ENCODE measurements at places on chromosomes 6 and 20.

GRCh38 chr6:40356242-40356910 is 230.8 kb downstream of the LRFN2 start:
- DNase-seq = no peak

- no peak for DNase-seq
These were observed 43.4 kb downstream of the PLCG1 start for GRCh38 chr20:41180599-41181333.

DNA sequence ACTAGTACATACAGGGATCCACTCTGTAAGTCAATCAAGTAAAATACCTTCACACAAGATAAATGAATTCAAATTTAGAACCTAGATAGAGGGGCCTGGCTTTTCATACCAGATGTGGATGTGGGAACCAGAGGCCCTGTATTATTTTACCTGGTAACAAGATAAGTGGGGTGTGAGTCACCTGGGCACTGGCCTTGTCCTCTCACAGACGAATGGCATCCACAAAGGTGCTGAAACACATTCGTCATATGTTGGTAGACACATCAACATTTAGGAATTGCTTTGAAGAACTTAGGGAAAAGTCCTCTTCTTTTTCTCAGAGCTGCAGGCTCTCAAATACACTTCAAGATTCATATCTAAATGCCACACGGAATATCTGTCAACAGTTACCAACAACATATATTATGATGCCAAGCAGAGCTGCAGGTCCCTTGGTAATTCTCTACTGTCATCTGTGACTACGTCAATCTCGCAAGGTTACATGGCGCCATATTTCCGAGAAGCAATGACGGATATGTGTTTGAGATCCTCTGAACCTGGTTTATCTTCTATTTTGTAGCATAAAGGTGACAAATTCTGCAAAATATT is 618.6 kb downstream of the EPM2A start:
- no peak for DNase-seq

GRCh38 chr6:72819609-72820008 is 197.7 kb downstream of the KCNQ5 start:
- no peak for DNase-seq

GRCh38 chr6:29071831-29072723 is 15.0 kb downstream of the OR2B3 start:
- DNase-seq = no peak

GRCh38 chr20:51492167-51493092 is 50.1 kb downstream of the NFATC2 start:
- no peak for DNase-seq

- no peak for DNase-seq
These were observed 894.3 kb downstream of the TFAP2A start for GRCh38 chr6:9520417-9521151.

- no peak for DNase-seq
These were observed 203.3 kb upstream of the IMPG1 start for GRCh38 chr6:76275746-76276145.

- no peak for DNase-seq
These were observed 53.8 kb upstream of the SLC22A23 start for GRCh38 chr6:3510617-3511016.

GRCh38 chr6:106381223-106381622 is 20.7 kb downstream of the CRYBG1 start:
- no peak for DNase-seq

DNA sequence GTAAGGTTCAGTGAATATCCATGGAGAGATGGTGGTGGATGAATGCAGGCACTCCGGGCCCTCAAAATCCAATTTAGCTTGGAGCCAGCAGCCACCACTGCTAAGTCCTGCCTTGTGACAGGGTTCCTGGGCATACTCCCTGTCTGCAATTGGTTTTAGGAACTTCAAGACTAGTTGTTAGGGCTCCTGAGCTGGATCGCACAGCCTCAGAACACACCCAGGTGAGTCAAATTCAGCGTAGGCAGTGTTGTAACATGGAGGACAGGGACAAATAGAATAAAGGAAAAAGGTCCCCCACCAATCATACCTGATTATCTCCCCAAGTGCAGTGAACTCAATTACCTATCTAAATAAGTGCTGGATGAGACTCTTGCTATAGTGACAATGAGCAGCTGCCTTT is 74.6 kb downstream of the PERP start:
- DNase-seq = no peak

DNA sequence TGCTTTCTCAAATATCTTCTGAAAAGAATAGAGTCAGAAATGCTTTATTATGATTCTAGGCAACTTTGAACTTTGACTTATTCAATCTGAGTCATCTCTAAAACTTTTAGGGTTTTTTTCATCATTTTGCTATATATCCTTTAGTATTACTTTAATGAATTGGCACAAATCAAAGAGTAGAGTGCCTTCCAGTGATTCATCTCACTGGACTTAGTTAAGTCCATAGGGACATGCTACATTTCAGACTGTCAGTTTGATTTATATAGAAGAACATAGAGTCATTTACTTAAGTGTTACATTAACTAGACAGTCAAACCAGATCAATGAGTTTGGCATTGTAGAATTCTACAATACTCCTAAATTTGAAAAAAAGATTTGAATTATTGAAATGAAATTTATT is 1235.7 kb upstream of the MAP3K7 start:
- no peak for DNase-seq

GRCh38 chr20:32433311-32434021 is 75.3 kb downstream of the ASXL1 start:
- DNase-seq = no peak
